ENCODE measurements at places on chromosomes 4 and X.

- no peak for DNase-seq
These were observed 60.7 kb upstream of the HELT start for GRCh38 chr4:184957446-184958115.

DNA sequence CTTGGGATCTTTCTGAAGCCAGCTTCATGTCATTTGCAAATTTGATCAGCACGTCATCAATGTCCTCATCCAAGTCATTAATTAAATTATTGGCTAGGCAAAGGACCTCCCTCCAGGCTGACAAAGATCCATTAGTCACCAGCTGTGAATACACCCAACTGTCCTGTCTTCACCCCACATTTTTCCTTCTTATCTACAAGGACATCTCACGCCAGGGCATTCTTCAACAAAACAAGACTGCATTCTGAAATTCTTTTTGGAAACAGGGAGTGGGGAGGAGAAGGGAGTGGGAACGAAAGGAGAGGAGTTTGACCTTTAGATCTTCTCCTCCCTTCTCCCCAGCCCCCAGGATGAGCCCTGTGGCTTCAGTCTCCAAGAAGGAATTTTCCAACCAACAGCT lies 32.7 kb downstream of the NLGN3 start:
- no peak for DNase-seq

GRCh38 chr4:32744211-32744610 lies 2024.0 kb downstream of the PCDH7 start:
- DNase-seq, result no peak

GRCh38 chr4:61407642-61408618 lies 207.8 kb downstream of the ADGRL3 start:
- DNase-seq, result no peak

GRCh38 chr4:69601065-69601464 lies 38.4 kb downstream of the UGT2A2 start:
- no peak for DNase-seq

DNA sequence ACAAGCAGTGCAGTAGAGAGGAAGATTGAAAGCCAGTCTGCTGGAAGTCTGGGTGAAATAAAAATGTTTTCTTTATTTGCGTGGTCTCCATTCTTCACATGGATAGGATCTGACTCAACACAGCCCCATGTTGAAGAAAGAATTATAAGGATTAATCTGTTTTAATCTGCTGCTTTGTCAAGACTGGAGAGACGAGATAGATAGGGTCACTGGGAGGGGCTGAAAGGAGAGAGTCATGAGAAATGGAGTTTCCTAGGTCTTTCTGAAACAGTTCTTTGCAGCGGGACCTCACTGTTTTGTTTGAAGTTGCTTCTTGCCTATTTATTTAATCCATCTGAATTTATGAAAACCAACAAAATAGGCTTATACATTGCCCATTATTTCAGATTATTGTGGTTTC lies 32.4 kb upstream of the RHOH start:
- DNase-seq, result no peak

- no peak for DNase-seq
These were observed 36.2 kb downstream of the CT47B1 start for GRCh38 chrX:120839491-120839890.

GRCh38 chrX:12974796-12975669 lies at the start of gene TMSB4X:
TMSB4X (plus strand) TSS chrX:12975110.
- DNase-seq, result peak; percentile 90

DNA sequence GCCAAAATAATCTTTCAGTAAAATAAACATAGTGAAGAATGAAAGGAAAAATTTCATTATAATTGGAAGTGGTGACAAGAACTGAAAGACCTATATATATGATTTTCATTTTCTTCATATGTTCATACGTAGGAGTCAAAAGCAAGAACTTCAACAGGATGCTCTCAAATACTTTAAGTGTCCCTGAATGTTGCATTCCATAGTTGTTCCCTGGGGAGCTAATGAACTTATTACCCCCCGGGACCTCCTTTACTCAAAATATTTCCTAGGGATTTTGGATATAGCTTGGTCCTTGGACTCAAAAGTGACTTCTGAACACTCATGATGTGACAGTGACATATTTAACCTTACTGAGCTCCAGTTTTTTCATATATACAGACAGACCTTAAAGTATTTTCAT lies 44.9 kb upstream of the NDST4 start:
- DNase-seq, result no peak

DNA sequence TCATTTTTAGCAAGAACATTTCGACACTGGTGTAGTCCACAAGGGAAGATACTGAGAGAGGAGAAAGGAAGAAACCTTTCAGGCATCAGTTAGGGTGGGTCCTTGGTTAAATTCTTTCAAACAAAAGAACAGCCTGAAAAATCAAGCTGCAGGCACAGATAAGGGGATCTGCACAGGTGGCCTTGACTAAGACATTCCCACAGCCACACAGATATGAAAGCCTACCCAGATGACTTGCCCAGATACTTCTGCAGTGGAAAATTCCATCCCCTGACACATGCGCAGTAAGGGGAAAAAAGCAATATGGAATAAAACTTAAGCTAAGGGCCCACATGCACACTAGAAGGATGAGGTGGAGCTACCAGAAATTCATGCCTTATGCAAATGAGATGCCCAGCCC lies 8.9 kb upstream of the TMEM165 start:
- no peak for DNase-seq

GRCh38 chrX:136652822-136653723 lies 5.1 kb downstream of the CD40LG start:
- no peak for DNase-seq

DNA sequence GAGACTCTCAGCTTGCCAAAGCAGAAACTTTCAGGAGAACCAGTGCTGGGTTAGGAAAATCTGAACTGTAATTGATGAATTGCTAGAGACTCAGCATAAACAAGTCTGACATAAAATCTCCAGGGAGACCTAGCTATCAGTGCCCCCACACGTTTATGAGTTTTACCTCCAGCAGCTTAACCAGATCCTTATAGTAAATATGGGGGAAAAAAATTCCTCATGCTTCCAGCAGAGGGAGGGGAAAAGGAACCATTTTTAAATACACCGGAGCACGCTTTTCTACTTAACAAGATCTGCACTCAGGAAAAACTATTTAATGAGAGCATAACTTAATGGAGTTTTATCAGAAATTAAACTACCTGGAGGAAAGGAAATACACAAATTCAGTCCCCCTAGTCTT lies 1040.7 kb upstream of the INTU start:
- no peak for DNase-seq

GRCh38 chr4:25872851-25873631 lies 10.3 kb upstream of the SEL1L3 start:
- DNase-seq, result no peak

DNA sequence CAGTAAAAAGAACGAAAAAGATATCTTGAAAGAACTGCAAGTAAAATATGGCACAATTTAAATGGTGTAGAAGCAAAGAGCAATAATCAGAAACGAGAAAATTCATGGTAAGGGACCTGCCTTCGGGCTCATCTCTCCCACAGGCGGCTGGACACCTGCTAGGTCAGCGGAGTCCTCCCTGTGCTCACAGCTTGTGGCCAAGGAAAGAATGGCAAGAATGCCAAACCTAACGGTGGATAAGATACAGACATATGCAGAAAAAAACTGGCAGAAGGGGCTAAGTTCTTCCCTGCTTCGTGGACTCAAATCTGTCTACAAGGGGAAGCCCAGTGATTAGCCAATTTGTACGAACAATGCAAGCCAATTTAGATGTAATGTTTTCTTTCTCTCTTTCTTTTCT lies 152.1 kb upstream of the VCX start:
- no peak for DNase-seq

DNA sequence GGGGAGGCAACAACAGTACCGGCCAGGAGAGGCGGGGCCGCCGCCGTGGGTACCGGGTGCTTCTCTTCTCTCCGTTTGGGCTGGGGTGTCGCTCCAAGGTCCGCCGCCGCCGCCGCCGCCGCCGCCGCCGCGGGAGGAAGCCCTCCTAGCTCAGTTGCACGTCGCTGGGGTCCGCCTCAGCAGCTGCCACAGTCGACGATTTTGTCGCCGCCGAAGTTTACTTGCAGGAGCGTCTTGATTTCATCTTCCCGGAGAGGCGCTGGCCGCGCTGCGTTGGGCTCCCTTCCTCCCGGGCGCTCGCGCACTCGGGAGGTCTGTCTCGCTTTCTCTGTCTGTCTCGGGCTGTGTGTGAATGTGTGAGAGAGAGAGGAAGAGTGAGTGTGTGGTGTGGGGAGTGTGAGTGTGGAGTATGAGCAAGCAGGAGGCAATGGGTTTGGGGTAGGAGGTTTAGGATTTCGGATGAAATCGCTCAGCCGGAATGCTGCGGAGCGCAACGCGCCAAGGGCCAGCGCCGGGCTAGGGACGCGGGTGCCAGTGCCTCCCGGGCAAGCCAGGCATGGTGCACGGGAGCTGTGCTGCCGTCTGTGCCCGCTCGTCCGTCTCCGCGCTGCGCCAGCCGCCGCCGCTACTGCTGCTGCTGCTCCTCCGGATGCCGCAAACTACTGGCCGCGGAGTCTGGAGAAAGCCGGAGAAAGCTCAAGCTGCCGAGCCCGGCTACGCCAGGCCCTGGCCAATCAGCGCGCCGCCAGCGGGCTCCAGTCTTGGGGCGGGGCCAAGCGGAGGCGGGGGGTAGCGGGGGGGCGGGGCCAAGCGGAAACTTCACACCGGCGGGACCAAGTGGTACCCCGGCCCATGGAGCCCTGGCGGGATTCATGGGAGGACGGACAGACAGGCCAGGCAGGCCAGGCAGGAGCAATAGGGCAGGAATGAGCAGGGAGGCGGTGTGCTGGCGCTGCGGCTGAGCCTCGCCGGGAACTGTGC lies at the start of gene PCDH19:
PCDH19 (minus strand) TSS at position 664 of the 981 bp plus-strand sequence. CDS start 1,676 bp downstream, outside the sequence.
- DNase-seq, result no peak

GRCh38 chr4:47145630-47146029 lies 114.3 kb downstream of the GABRB1 start:
- DNase-seq, result no peak

- DNase-seq, result no peak
These were observed 280.4 kb downstream of the CFAP47 start for GRCh38 chrX:36199928-36200327.

DNA sequence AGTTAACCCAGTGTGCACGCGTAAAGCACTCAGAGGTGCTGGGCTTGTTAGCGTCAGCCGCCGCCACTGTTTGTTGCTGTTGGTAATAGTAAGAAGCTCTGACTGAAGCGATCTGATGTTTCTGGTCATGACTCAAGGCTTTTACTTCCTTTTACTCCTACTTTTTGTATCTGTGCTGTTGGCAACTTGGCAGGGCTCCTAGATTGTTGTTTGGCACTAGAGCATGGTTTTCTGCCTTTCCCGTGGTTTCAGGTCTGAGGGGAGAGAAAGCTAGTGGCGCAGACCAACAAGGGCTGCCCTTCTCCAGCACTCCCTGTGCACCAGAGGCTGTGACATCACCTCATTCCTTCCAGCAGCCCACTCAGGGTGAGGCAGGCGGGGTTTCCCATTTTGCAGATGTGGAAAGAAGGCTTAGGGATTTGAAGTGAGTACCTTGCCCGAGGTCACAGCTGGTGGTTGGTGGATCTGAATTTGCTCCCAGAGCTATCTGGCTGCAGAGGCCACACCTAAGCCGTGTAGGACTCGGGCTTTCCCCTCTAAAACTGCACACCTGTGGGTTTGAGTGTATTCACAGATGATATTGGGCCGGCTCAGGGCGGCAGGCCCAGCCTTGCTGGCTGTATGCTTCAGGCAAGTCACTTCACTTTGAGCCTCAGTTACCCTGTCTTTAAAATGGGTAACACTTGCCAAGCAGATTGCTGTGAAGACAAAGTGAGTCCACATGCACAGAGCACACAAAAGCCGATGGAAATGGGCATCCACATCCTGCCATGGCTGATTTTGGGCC lies 51.2 kb upstream of the TADA2B start:
- no peak for DNase-seq

GRCh38 chr4:107799669-107800450 lies 24.9 kb upstream of the SGMS2 start:
- DNase-seq, result no peak

DNA sequence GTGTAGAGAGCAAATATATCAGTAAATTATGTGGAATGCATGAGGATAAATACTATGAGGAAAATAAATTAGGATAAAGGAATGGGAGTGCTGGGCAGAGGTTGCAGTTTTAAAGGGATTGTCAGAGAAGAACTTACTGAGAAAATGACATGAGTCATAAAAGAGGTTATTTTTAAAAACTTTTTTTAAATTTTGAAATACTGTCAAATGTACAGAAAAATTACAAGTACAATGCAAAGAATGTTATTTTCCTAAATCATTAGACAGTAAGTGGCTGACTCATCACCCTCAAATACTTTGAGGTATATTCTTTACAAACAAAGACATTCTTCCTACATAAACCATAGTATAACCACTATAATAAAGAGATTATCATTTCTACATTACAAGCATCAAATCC lies 29.8 kb upstream of the H2AZ1 start:
- DNase-seq, result no peak

- DNase-seq, result no peak
These were observed 17.1 kb upstream of the PDE6B start for GRCh38 chr4:608236-608635.

- no peak for DNase-seq
These were observed 129.1 kb upstream of the STIM2 start for GRCh38 chr4:26731351-26732035.

DNA sequence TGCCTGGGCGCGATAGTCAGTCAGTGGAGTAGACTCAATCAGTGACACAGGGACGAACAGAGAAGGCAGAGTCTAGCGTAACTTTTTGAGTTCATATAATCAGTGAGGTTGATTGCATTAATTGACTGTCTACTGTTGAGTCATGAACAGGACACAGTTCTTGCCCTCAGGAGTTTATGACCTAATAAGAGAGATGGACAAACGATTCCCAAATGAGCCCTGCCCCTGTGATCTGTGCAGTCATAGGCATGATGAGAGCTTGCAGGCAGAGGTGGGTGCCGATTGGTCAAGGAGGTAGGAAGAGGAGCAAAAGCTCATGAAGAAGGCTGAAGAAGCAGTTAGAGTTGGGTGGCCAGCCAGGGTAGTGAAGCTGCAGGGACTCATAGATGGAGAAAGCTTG lies 57.1 kb downstream of the ADD1 start:
- DNase-seq, result no peak

DNA sequence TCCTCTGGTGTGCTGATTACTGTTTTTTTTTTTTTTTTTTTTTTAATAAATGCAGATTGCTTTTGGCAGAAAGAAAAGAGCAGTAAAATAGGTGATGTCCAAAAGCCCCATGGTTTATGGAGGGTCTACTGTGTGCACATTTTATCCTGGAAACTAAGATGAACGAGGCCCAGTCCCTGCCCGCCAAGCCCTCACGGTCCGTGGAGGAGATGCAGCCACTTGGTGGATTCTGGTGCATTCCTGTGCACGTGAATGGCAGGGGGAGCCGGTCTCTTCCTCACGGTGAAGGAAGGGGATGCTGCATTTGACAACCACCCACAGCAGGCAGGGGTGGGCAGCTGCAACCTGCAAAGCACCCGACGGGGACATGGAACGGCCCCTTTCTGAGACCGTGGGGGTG lies 100.2 kb upstream of the AFAP1 start:
- DNase-seq, result no peak

GRCh38 chr4:42713391-42713790 lies 56.5 kb upstream of the ATP8A1 start:
- no peak for DNase-seq

DNA sequence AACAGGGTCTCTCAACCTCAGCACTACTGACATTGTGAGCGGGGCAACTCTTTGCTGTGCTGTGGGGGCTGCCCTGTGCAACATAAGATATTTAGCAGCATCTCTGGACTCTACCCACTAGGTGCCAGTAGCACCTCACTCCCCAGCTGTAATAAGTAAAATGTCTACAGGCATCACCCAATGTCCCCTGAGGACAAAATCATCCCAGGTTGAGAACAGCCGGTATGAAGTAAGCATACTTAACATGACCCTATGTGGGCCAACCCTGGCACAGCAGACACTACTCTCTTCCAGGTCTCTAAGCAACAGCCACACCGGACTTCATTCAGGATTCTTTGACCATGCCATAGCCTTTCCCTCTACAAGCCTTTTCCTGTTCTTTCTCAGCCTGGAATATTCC lies 10.5 kb upstream of the MGST2 start:
- no peak for DNase-seq
